ENCODE measurements at places on chromosomes 16 and 17.
A peak's percentile ranks its signal among the peaks of the same experiment; 100 is the strongest.

- peak; percentile 86 for DNase-seq
These were observed 693.3 kb downstream of the CDH11 start for GRCh38 chr16:64428463-64429113.

GRCh38 chr16:56869513-56870275 lies 4.7 kb downstream of the SLC12A3 start:
- DNase-seq = no peak

- no peak for DNase-seq
These were observed 14.1 kb downstream of the SLC7A6OS start for GRCh38 chr16:68296693-68297092.

DNA sequence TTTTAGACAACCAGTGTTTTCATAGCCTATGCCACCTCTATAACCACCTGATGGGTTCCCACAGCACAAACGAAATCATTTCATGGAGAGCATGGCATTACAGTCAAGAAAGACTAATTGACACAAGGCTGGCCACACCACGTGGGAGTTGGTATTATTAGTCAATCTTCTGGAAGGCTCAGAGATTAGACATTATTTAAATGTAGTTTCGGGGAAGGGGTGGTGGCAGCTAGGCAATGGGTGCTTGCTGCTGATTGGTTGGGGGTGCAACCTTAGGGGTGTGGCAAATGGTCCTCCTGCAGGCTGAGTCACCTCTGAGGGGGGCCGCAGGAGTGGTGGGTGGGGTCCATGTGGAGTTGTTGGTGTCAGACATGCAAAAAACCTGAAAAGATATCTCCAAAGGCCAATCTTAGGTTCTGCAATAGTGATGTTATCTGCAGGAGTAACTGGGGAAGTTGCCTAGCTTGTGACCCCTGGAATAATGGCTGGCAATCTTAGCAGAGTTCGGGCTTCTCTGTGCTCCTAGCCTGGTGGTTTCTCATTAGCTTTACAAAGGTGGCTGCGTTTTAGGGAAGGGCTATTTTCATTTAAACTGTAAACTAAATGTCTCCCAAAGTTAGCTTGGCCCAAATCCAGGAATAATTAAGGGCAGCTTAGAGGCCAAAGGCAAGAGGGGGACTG lies 4.6 kb downstream of the TEN1 start:
- no peak for DNase-seq

- no peak for DNase-seq
These were observed 18.9 kb upstream of the RAP1GAP2 start for GRCh38 chr17:2777242-2777867.

DNA sequence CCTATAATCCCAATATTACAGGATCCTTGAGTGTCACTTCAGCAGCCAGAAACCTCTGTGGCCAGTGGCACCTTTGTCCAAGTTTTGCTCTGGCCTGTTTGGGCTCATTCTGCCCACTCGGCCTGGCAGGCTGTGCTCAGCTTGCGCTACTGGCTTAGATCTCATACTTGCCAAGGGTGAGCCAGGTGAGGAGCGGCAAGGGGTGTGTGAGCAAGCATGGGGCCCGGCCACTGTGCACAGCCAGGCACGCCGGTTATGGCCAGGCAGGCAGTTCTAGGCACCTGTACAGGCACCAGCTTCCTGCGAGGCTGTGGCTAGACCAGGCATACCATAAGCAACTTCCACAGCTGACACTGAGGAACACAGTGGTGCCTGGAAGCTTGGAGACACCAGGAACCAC lies 16.9 kb upstream of the USP22 start:
- DNase-seq = no peak

DNA sequence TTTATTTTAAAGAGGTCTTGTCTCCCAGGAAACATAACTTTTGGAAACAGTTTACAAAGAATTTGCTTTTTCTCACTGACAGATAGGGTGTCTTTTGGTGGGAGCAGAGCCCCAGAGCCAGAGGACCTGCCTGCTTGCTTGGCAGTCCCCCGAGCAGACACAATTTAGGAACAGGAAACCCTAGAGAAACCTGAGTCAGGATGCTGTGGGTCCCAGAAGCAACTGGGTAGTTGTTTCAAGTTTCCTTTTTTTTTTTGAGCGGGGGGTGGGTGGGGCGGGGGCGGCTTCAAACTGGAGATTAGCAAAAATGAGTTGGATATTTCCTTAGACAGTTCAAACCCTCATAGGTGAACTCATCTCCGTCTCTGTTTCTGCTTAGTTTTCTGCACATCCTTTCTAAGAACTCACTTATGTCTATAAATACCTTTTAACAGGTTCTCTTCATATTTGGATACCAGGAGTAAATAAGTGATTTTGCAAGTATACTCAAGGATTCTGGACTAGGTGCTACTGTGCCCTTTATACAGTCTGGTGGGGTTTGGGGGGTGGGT lies 135.1 kb downstream of the PRKCA start:
- DNase-seq = no peak

DNA sequence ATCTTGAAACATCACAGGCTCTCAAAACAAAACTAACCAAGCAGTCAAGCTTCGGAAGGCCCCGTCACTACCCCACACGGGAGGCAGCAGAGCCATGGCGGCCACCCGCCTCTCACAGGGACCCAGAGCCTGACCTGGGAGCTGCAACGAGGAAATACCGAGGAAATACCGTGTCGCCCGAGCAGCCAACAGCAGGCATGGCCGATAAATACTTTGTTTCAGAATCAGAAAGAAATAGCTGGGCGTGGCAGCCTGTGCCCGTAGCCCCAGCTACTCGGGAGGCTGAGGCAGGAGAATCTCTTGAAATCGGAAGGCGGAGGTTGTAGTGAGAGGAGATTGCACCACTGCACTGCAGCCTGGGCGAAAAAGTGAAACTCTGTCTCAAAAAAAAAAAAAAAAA lies 6.9 kb downstream of the LMF1 start:
- no peak for DNase-seq

GRCh38 chr16:61332461-61332860 lies 703.8 kb downstream of the CDH8 start:
- no peak for DNase-seq

- DNase-seq = no peak
These were observed 46.3 kb downstream of the DYNLRB2 start for GRCh38 chr16:80587071-80587470.

GRCh38 chr17:81867170-81867990 lies 3.8 kb downstream of the ARHGDIA start:
- DNase-seq = peak; percentile 79

- DNase-seq = no peak
These were observed 1.5 kb downstream of the ENPP7 start for GRCh38 chr17:79732254-79732653.

- DNase-seq = no peak
These were observed 189.2 kb downstream of the SEC14L1 start for GRCh38 chr17:77329741-77330531.

DNA sequence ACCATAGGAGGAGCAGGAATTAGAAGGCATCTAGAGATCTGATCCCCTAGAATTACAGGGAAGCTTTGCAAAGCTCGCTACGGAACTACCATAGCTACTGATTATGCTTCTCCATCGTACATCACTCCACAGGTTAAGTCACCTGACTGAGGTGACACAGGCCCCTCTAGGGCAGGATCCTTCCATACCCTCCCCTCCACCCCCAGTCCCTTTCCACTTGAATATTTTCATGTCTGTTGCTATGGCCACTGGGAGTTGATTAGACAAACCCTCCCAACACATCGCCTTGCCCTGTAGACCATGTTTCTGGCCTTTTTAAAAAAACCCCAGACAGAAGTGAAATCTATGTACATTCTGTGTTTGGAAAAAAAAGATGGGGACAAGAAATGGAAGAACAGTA lies 287.1 kb downstream of the SOX9 start:
- no peak for DNase-seq

GRCh38 chr16:69761983-69762813 lies at the start of gene WWP2:
TSS of gene WWP2 (plus strand) at chr16:69762332. CDS start at chr16:69787011, 24,679 bp downstream.
- peak; percentile 68 for DNase-seq

- no peak for DNase-seq
These were observed 19.5 kb upstream of the SCNN1B start for GRCh38 chr16:23282568-23282967.

DNA sequence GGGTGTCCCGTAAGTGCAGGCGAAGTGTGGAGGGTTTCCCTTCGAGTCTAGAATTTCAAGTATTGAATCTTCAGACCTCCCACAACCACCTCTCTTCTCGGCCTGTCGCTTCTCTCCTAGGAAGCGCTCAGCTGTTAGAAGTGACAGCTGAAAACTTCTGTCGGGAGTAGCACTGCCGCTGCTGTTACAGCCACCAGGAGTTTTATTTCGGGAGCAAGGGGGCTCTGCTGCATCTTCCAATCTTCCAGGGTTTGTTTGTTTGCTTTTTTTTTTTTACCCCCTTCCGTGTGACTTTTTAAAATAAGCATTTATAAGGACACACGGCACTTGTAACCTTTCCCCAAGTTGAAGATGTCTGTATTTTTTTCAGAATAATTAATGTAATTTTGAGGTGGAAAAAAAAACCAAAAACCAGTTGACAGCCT lies 767 bp downstream of the RPS6KB1 start:
- DNase-seq = peak; percentile 26

DNA sequence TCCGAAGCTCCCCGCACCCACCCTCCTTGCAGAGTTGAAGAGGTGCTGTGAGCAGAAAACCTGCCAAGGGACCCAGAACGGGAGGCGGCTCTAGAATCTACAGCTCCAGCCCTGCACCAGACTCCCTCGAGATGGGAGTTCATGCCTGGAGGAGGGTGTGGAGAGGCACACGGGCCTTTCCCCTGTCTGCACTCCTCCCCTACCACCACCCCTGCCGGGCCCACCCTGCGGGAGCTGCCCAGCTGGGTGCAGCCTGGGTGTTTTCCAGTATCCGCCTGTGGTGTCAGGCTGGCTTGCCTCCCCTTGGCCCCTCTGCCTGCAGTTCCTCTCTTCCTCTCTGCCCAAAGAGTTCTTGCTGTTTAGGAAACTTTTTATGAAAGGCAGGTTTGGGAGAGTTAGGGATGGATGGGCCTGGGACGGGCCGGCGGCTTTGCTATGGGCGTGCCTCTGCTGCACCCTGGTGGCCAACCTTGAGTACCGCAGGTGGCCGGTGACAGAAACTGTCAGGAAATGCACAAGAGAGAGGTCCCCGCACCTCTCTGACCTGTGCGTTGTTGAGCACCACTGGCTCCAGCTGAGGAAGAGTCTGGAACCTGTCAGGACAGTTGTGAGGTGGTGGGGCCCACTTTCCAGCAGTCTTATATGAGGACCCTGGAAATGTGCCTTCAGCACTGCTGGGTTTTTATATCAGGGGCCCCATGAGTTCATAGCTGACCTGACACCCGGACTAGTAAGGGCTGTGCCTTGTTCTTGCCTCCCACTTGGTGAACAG lies 354.1 kb downstream of the SEC14L1 start:
- peak; percentile 86 for DNase-seq

DNA sequence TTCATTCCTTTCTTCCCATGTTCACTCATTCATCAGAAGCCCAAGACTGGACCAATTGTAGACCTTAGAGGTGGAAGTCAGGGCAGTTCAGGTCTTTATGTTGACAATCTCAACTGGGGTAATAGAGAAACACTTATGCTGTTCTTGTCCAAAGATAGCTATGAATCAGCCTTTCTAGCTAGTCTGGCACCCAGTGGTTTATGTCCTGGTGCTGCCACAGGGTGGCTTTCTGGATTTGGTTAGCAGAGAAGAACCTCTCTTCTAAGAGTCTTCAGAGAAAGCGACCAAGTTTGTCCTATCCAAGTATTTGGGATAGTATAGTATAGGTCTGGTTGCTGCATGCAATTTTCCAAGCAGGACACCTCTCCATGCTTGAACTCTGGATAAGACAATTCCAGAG lies 83.3 kb downstream of the NOG start:
- no peak for DNase-seq

DNA sequence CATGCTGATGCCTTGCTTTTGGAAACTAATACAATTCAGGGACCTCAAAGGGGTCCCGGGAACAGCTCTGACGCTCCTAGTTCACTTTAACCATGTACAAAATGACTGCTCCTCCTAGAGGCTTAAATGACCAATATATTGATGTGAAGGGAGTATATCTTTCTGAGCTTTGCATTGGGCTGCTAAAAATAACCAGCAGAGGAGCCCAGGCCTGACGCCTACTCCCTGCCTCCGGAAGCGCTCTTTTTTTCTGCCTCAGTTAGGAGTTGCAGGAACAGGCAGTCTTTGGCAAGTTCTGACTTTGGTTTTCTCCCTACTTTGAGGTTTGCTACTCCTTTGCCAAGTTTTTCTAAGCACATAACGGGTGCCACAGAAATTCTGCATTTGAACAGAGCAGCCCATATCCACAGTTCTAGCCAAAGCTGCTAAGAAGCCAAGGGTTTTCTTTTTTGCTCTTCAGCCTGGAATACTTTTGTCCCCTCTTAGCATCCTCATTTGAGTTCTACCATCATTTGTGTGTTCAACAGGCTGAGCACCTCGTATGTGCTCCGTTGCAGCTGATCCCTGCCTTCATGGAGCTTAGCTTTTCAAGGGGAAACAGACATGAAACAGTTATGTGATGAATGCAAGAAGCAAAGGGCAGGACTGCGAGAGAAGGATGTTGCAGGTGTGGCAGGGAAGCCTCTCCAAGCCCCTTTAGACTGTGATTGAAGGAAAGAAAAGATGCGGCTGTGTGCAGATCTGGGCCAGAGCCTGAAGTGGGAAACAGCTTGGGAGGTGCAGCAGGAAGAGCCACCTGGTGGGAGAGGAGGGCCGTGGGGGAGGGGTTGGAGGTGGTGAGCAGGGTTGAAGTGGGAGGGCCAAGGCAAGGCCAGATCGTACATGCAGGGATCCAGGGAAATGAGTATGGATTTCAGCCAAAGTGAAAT lies 2.8 kb upstream of the NAGPA start:
- DNase-seq = no peak

DNA sequence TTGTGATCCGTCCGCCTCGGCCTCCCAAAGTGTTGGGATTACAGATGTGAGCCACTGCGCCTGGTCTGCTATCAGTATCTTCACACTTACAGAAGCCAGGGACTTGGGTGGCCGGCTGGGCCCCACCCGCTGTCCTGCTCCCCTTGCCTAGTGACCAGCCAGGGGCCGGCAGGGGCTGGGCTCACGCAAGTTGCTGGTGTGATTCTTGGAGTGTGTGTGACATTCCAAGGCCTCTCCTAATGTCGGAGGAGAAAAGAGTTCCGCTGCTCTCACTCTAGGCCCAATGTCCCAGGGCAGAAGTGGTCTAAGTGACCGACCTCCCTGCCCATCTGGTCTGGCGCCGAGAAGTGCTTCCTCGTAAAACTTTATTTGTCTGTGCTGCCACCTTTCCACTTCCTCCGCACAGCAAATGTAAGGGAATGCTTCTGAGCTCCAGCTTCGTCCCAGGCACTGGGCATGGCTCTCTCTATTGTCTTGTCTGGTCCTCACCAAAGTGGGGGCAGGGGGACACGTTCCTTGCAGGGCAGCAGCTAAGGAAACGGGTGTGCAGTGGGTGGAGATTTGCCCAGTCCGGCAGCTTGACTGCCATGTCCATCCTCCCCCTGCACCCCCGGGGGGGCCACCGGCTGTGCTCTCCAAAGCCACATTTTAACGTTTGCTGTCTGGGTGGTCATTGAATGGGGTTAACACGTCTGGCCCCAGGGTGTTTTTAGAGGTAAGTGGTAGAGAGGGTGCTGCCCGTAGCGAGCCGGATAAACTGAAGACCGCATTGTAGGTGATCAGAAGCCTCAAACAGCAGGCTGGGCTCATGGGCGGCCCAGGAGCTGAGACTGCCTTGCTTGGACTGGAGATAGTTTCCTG lies 7.8 kb upstream of the GSE1 start:
- DNase-seq = no peak
